ENCODE measurements at places on chromosomes 7 and 10.

- no peak for DNase-seq
Measured at GRCh38 chr10:71396711-71397295, at the start of gene CDH23. Gene CDH23, plus strand, starts transcription at chr10:71396920. Its CDS starts 42,912 bp downstream, at chr10:71439832.

GRCh38 chr10:51999096-51999495, 299.7 kb upstream of the CSTF2T start:
- no peak for DNase-seq

DNA sequence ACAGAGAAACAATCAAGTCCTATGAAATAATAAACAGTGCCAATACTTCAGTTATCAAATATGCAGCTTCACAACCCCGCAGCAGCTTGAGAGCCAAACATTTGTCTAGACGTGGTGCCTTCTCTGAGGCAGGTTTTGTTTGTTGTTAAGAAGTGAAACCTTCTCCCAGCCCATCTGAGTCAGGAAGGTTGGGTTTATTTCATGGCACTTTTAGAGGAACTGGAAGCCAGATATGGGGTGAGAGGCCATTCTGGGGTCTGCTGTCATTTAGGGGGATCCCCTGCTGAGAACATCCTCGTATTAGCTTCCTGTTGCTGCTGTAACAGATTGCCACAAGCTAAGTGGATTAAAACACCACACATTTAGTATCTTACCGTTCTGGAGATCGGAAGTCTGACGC, 113.6 kb downstream of the GRK5 start:
- DNase-seq = no peak

DNA sequence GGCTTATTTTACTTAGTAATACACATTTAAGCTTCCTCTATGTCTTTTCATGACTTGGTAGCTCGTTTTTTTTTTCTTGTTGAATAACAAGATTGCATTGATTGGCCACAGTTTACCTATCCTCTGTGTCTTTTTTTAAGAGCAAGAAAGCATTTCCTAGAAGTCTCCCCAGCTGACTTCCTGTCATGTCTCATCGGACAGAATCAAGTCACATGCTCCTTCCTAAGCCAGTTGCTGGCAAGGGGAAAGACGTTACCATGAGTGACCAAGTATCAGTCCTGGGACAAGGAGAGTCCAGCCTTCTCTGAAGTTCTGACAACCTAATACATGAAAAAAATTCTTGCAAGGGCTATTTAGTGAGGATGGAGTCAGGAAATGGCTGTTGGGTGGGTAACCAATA, 24.9 kb upstream of the SFRP5 start:
- DNase-seq = peak; percentile 19

Data from renal cortical epithelial cell (primary cell).